Trophoblast cell (in vitro differentiated cells and primary cell): ENCODE measurements at places on chromosomes 5 and 9.

- peak; percentile 22 for DNase-seq
These were observed 7.8 kb downstream of the PDE8B start for GRCh38 chr5:77218263-77218662.

GRCh38 chr5:138720840-138721239 lies 32.4 kb upstream of the CTNNA1 start:
- DNase-seq: peak; percentile 25

GRCh38 chr5:107370396-107370968 lies 300.3 kb downstream of the EFNA5 start:
- no peak for DNase-seq

DNA sequence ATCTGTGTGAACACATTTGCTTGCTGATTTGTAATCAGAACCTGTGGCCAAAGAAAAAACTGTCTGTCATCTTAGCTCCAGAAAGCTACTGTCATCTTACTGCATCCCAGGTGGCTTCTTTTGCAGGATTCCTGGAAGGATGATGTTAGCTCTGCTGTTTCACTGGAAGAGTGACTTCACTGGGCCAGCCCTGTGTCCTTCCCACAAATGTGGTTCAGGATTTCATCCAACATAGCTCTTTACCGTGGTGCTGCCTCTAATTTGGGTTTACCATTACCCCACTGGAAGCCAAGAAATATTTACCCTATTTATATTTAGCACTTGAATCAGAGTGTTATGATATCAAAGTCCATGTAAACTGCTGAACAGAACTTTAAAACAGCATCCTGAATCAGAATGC lies 501.0 kb downstream of the GADD45G start:
- DNase-seq: no peak

DNA sequence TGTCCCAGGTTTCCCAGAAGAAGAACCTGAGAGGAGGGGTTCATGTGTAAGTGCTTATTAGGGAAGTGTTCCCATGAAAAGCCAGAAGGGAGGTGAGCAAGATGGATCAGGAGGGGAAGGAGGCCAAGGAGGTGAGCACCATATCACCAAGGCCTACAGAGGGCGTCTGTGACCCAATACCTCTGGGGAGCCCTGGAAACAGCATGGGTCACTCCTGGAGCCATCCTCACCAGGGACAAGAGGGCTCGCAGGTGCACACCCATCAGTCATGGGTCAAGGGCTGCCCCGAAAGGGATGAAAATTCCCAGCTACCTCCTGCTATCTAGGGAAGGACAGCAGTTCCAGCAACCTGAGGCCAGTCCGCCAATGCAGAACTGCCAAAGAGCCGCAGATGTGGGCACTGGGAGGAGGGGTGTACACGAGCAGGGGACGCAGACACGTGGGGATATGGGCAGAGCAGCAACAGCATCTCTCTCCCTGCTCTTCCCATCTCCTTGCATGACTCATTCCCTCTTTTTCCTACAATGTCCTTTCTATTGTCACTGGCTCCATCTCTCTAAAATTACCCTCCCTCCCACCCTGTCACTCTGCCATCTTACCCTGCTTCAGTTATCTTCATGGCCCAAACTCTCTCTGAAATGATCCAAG lies 167.6 kb upstream of the FSTL4 start:
- DNase-seq: no peak

GRCh38 chr5:179121667-179122111 lies 61.5 kb downstream of the ZNF354C start:
- no peak for DNase-seq

- no peak for DNase-seq
These were observed 2.2 kb downstream of the TNIP1 start for GRCh38 chr5:151078490-151079262.

DNA sequence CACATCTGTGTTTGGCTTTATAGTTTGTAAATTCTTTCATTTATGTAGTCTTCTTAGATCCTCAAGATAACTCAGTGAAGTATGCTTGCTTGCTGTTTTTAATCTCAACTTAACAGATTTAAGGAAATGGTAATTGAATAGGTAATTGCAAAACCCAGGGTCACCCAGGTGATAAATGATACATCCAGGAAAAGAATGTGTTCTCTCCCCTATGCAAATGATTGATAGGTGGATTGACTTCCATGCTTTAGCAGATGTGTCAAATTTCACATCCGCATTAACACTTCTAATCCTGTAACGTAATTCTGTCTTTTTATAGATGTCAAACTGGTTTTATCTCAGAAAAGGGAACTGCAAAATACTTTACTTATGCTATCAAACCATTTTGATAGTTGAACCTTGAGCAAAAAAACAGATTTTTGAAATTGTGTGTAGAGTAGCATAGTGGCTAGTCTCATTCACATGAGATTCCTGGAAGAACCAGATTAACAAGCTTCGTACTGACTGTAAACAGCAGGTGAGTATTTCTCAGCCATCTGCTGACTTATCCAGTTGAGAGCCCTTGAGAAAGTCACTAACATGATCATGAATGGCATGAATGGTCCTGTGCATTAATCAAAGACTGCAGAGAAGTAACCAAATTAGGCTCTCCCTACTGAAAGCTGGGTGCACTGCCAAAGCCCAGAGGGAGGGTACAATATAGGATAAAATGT lies 86.7 kb upstream of the PAM start:
- DNase-seq: peak; percentile 3

- DNase-seq: no peak
These were observed 15.9 kb downstream of the TRIO start for GRCh38 chr5:14158890-14159666.

- no peak for DNase-seq
These were observed 32.1 kb downstream of the NIPBL start for GRCh38 chr5:36908544-36909260.

GRCh38 chr9:125924351-125924750 lies 177.2 kb downstream of the PBX3 start:
- no peak for DNase-seq

DNA sequence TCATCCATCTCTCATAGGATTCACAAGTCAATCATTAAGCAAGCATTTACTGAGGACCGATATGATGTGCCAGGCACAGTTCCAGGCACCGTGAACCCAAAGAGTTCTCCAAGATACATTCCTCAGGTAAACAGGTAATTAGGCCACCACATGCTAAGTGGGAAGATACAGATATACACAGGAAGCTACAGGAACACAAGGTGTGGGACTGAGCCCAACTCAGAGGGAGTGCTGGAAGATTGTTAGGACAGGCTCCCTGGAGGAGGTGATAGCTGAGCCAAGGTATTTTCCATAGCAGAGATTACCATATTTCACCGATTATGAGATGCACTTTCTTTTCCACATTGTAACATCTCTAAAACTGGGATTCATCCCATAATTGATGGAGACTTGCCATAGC lies 31.4 kb upstream of the RAI14 start:
- no peak for DNase-seq

GRCh38 chr5:132849347-132849746 lies 16.9 kb downstream of the GDF9 start:
- DNase-seq: no peak

- peak; percentile 85 for DNase-seq
These were observed 31.4 kb downstream of the COL15A1 start for GRCh38 chr9:98974994-98975712.

DNA sequence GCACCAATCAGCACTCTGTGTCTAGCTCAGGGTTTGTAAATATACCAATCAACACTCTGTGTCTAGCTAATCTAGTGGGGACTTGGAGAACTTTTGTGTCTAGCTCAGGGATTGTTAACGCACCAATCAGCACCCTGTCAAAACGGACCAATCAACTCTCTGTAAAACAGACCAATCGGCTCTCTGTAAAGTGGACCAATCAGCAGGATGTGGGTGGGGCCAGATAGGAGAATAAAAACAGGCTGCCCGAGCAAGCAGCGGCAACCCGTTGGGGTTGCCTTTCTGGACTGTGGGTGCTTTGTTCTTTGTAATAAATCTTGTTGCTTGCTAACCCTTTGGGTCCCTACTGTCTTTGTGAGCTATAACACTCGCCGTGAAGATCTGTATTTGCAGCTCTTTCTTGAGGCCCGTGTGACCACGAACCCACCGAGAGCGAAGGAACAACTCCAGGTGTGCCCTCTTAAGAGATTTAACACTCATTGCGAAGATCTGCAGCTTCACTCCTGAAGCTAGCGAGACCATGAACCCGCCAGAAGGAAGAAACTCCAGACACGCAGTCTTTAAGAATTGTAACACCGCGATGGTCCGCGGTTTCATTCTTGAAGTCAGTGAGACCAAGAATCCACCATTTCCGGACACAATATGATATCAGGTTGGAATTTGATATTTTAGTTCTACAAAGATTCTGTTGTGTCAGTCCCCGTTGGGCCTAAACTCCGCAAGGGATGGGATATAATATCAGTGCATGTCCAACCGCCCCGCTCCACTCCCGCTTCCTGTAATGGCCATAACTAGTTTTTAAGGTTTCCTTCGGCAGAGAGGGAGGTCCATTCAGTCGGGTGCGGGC lies 740 bp upstream of the TRMT10B start:
- no peak for DNase-seq

GRCh38 chr5:180180846-180181245 lies 28.2 kb downstream of the RASGEF1C start:
- no peak for DNase-seq

- DNase-seq: no peak
These were observed 12.8 kb downstream of the BTNL9 start for GRCh38 chr5:181052672-181053487.

DNA sequence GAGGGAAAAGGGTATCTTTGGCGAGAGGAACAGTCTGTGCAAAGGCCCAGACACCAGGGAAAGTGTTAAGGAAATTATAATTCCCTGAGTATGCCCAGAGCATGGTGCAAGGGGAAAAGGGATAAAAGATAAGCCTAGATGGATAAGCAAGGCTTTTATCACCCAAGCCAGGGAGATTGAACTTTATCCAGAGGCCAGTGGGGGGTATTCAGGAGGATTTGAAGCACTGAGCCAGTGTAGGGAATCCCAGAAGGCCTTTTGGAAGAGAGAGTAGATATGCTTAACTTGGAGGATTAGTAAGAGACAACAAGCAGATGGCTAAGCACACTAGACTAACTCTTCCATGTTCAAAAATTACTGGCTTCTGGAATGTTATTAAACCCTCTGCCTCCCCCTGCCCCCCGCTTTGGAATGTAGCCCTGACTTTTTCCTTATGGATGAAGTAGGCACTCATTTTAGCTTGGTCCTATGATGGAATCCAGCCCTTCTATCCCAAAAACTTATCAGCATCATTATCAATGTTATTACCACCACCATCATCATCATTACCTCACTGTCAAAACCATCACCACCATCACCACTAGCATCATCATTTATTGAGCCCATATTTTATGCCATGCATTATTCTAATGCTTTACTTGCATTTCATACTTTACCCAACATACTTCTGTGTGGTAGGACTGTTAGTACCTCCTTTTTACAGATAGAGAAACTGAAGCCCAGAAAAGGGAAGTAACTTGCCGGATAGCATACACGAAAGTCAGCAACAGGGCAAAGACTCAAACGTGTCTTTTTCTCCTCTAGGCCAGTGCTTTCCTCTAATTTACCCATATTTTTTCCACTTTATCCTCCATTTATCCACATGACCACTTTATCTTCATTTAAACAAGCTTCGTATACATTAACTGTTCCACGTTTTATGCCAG lies 237.0 kb downstream of the PAPPA start:
- DNase-seq: no peak
